ENCODE measurements at places on chromosomes 16 and 17.

DNA sequence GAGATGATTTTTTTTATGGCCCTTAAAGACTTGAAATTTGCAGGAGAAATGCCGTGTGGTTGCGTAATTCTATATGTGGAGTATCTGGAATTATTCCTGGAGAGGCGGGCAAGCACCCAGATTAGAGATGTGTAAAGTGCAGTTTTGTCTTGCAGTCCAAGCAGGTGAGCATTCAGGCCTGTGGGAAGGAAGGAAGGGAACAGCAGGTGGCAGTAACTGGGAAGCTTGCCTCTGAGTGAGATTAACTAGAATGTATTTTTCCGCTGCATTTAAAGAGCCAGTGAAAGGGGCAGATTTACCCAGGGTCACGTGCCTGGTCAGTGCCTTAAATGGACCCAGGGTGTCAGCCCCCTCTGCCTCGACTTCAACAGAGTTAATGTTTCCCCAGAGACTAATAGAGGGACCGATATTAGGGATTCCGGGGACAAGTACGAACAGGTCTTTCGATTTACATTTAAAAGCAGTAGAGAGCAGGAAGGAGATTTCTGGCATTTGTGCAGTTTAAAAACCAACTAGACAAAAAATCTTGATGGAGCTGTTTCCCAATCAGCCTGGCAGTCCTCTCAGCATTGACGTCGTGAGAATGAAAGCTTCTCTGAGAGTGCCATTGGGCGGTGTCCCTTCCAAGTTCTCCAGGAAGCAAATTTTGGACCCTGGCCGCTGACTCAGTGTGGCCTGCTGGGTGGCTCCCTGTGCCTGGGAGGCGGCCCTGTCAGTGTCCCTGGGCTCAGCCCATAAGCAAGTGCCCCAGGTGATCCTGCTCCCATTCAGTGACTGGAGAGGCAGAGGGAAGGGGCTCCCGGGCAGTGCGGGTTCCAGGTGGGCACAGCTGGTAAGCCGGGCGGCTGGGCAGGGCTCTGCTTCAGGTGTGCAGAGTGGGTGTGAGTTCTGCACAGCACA lies 38.2 kb downstream of the KSR1 start:
- DNase-seq = no peak

- no peak for DNase-seq
These were observed 14.1 kb upstream of the NGFR start for GRCh38 chr17:49480836-49481615.

DNA sequence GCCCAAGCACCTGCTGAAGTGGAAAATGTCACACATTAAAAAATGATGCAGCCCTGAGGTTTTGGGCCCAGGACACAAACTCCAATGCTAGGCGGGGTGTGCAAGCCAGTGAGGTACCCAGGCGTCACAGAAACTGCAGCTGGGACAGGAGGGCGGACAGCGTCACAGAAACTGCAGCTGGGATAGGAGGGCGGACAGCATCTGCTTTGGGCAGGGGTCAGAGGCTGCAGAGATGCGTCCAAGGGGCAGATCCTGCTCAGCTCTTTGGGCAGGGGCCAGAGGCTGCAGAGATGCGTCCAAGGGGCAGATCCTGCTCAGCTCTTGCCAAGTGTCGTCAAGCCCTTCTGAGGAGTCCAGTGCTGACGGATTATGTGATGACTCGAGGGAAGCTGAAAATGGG lies 43.9 kb upstream of the RCVRN start:
- DNase-seq = no peak

DNA sequence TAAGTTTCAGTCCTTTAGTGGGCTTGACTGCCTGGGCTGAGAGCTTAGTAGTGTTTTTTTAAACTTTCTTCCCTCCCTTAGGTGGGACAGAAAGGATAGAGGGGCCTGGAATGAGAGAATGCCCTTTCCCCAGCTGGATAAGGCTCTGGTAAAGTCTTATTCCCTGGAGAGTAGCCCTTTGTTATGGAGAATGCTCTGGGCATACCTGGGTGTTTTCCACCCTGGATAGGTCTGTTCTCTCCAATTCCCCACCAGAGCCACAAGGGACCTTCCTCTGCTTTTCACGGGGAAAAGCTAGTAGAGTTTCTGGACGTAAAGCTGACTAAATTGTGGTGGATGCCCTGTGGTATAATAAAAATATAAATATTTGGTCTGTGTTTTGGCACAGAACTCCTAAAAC lies 164.1 kb downstream of the HS3ST4 start:
- no peak for DNase-seq

DNA sequence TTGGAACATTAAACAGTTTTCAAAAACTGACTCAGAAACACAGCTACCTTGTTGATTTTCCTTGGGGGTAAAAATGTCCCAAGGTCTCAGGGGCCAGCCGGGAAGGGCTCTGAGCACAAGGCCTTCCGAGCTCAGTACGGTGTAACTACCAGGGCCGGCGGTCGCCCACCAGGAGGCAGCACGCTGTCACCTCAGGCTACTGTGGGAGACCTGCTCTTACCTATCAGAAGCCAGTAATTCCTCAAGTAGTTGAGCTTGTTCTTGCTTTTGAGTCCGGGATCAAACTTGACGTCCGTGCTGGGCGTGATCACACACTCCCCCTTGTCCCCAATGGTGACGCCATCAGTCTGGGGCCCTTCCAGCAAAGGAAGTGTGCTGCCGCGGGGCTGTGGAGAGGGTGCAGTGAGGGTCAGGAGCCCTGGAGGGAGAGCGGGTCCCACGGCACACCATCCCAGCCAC lies 43.4 kb upstream of the ICAM2 start:
- DNase-seq = no peak

DNA sequence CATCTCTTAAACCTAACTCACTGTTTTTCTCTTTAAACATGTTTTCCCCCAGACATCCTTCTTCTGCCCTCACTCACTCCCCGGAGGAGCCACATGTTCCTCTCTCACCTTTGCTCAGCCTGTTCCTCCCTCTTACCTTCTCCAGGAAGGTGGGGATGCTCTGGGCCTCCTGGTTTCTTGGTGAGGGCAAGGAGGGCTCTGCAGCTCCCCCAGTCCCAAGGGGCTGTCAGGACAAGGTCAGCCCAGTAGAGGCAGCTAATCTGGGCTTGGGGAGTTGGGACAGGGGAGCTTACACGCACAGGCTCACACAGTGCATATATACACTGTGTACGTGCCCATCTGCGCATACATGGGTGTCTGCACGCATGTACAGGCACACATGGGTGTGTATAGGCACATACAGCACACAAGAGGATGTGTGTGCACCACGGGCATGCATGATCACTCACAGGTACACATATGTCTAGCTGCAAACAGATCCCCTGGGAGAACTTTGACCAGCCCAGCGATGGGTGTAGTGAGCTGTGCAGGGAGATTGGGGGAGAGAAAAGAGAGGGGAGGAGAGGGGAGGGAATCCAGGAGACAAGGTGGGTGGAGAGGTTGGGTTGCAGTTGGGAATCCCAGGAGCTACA lies 28.6 kb upstream of the SPNS3 start:
- no peak for DNase-seq

- DNase-seq = no peak
These were observed 22.5 kb downstream of the HMOX2 start for GRCh38 chr16:4498546-4499195.

DNA sequence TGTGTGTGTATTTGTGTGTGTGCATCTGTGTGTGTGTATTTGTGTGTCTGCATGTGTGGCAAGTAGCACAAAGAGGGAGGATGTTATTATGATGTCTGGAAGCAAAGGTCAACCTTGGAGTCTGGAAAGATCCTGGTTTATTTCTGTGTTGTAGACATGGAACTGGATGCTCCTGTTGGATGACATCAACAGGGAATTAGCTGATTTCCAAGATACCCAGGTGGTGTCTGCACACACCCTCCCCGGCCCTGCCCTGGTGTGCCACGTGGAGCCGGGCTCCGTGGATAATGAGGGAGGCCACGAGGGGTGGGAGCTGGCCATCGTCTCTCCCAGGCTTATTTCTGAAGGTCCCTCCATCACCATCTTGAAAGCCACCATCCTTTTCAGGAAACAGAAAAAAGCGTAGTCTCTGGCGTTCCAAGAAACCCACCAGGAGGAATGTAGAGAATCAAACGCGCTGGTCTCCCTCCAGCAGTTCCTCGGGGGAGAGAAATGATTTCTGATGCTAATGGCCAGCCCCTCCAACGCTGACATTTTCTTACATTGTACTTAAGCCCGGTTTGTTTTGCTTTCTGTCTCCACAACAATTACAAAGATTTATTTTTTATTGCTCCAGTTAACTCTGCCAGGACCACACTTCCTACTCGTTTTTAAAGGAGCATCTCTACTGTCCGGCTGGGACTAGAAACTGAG lies 93.3 kb downstream of the FOXL1 start:
- no peak for DNase-seq

- peak; percentile 80 for DNase-seq
These were observed 139.1 kb upstream of the GSE1 start for GRCh38 chr16:85473909-85474620.

Measured in left forelimb (tissue), 1 donor.